Amniotic stem cell (primary cell): ENCODE measurements at places on chromosomes 12 and 14.

DNA sequence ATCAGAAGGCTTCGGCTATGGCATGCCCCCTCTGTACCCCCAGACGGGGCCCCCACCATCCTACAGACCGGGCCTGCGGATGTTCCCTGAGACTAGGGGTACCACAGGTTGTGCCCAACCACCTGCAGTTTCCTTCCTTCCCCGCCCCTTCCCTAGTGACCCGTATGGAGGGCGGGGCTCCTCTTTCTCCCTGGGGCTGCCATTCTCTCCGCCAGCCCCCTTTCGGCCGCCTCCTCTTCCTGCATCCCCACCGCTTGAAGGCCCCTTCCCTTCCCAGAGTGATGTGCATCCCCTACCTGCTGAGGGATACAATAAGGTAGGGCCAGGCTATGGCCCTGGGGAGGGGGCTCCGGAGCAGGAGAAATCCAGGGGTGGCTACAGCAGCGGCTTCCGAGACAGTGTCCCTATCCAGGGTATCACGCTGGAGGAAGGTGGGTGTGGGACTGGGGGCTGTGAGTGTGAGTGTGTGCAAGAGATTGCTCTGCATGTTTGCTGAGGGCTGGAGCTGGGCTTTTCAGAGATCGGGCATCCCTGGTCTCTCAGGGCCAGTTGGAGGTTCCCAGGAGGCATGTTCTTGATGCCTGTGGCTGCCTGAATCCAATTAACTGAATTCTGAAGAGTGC lies 8.6 kb downstream of the NFATC4 start:
- no peak for DNase-seq

GRCh38 chr14:79473651-79474050 lies 737.7 kb downstream of the DIO2 start:
- no peak for DNase-seq

- no peak for DNase-seq
Measured at GRCh38 chr12:9381619-9382018, 173.4 kb upstream of the PZP start.

- no peak for DNase-seq
Measured at GRCh38 chr14:34113991-34114390, 163.1 kb upstream of the EGLN3 start.

GRCh38 chr12:113400362-113400761 lies 3.3 kb downstream of the SDS start:
- DNase-seq: no peak

DNA sequence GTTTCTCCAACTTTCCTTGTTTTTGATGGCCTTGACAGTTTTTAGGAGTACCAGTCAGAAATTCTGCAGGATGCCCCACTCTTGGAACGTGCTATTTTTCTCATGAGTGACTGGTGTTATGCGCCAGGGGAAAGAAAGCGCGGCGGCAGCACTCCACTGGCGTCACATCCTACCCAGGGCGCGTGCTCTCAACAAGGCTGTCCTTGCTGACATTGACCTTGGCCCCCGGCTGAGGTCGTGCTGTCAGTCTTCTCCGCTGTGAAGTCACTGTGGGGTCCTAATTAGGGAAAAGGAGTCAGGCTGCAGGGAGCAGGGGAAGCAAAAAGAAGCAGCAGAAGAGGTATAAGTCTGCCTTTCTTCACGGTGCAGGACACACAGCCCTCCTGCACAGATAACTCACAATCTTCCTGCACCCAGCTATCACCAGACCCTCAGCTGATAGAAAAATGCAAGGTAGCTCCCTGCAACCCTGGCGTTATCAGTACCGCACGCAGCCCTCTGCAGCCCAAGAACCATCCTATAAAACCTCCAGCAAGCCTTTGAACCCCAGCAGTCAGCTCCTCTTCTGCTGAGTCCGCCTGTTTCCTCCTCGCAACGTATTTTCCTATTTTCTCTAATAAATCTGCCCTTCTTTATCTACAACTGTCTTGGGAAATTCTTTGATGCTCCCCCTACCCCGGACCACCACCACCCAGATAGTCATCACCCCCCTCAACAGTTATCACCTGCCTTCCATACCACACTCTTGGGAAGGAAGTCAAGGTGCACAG lies 48.0 kb upstream of the C14orf180 start:
- DNase-seq: no peak

GRCh38 chr14:102496331-102496691 lies 13.3 kb downstream of the ANKRD9 start:
- DNase-seq: no peak

GRCh38 chr14:57918791-57919190 lies 52.9 kb upstream of the SLC35F4 start:
- no peak for DNase-seq

DNA sequence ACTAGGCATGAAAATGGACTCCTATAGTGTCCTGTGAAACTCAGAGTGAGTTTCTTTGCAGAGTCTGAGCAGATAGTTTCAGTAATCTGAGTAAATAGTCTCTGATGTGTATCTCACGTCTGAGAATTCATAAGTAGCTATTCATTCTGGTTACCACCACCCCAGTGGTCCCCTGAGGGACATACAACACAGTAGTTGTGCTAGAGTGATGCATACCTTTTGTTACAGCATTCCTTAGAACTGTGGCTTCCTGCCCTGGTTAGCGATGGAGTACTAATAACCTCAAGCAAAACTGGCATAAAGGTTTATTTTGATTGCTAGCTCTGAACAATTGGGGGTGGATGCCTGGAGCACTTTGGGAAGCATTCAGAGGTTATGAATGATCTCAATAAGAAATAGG lies 114.7 kb downstream of the DAAM1 start:
- no peak for DNase-seq

- DNase-seq: no peak
Measured at GRCh38 chr14:99995700-99996356, 69.4 kb upstream of the EVL start.

DNA sequence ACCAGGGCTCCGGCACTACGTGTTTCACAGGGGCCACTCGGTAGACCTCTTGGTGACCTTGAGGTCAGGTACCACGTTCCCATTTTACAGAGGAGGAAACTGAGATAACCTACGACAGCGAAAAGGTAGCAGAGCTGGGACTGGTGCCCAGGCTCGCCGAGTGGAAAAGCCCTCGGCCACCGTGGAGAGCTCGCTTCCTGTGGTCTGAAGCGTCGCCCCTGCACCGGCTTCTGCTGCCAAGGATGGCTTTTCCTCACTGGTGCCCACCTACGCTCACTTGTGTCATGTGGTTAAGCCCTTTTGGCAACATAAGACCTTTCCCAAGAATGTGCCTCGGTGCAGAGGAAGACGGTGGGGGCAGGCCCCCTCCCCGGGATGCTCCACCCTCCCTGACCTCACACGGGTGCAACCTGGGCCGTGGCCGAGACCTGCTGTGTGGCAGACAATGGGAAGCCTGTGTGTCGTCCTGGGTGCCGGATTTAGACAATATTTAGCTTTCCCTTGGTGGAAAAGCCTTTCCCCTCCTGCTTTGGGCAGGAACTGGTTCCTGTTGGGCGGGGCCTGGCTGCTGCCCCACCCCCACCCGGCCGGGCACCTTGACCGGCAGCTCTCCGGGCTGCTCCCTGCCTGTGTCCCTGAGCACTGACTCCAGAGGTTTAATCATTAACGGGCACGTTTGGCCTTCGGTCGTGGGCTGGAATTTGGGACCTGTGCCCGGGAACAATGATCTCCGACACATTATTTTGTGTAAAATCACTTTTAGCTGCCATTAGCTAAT lies 32.4 kb upstream of the PPP1R13B start:
- DNase-seq: no peak

DNA sequence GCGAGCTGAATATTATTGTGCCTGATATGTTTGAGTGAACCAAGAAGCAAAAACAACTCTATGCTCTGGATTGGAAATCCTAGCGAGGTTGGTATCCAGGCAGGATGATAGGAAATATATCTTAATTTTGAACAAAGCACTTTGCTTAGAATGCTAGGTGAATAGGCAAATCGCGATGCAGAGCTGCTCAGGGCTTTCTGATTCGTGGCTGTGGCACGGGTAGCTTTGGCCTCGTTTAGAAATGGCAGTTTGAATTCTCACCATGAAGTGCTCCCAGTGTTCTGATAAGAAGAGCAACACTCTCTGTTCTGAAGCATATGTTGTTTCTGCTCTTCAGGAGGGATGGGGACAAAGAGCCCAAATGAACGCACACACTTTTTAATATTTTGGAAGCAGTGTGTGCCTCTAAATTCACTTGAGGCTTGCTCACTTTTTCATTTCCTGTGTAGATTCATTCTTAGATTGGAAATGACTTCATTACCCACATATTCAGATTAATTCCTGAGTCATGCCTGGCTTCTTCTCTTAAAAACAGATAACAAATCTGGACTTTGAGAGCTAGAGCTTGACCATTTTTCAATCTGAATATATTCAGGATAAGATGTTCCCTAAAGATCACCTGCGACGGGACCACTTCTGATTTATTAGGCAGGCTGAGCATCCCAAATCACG lies 200.9 kb downstream of the RPAP3 start:
- peak; percentile 43 for DNase-seq

- no peak for DNase-seq
Measured at GRCh38 chr12:45077251-45077650, 26.4 kb upstream of the DBX2 start.

DNA sequence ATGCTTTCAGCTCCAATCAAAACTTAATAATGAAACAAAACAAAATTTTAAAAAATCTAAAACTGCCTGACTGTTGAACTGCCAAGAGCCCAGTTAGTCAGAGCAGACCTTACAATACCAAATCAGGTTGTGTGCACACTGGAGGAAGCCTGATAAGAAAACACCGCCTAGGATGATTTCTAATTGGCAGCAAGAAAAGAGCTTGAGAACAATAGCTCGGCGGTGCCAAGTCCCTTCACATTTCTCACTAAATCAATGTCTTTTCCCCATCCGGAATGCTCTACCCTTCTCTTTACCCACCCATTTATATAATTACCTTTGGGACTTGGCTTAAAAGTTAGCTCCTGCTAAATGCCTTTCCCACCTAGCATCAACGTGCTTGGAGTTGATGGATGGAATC lies 256.7 kb downstream of the C12orf75 start:
- DNase-seq: no peak

GRCh38 chr12:108390495-108391203 lies 51.5 kb upstream of the CMKLR1 start:
- DNase-seq: no peak

DNA sequence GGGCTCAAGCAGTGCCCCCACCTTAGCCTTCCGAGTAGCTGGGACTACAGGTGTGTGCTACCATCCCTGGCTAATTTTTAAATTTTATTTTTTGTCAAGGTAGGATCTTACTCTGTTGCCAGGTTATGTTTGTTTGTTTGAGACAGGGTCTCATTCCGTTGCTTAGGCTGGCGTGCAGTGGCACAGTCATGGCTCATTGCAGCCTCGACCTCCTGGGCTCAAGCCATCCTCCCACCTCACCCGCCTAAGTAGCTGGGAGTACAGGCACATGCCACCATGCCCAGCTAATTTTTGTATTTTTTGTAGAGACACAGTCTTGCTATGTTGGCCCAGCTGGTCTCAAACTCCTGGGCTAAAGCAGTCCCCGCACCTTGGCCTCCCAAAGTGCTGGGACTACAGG lies 83.3 kb upstream of the KCNH3 start:
- DNase-seq: no peak

DNA sequence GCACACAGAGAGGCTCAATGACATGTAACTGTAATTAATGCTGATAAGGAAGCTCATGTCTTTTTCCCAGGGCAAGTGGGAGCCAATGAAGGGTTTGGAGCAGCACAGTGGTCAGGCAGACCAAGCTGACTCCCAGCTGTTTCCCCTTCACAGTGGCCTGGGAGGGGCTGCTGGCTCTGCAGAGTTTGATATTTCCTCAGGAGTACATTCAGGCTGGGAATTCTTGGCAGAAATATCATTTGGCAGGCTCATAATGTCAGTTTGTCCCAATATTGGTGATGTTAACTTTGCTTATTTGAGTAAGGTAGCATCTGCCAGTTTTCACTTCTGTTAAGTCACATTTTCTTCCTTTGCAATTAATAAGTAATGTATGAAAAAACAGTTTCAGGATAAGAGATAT lies 247.0 kb downstream of the EMP1 start:
- no peak for DNase-seq

- DNase-seq: no peak
Measured at GRCh38 chr14:68391311-68392014, 401.4 kb downstream of the ZFP36L1 start.

DNA sequence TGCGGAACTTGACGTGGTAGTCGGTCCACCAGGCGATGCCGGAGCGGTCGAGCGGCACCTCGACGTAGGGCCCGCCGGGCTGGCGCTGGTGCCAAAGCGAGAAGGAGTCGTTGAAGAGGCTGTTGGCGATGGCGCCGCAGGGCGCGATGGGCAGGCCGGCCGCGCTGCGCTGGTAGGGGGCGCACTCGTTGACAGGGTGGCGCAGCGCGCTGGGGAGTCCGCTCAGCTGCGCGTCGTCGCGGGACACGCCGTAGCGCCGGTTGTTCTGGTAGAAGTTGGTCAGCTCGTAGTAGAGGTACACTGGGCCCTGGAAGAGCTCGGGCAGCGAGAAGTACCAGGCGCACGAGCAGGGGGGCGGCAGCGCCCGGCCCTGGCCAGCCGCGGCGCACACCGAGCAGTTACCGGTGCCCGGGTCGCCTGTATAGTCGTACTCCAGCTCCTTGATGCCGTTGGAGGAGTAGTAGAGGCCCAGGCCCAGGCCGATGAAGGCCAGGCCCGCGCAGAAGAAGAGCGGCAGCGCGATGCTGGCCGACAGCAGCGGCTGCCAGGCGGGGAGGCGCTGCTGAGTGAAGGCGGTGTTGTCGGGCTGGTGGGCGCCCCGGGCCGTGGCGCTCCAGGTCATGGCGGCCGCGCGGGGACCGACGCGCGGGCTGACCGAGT lies 482 bp downstream of the TMEM30B start:
- peak; percentile 19 for DNase-seq

DNA sequence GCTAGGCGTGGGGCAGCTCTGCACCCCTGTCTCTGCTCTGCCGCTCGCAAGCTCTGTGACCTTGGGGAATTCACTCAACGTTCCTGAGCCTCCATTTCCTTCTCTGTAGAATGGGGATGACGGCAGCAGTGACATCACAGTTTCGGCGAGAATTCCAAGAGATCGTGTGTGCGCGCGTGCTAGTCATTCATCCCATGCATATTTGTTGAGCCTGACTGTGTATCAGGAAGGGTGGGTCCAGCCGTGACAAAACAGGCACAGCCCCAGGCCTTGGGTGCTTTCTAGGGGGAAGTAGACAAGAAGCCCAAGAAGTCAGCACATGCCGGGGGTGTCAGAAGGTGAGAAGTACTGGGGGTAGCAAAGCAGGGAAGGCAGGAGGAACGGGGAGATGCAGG lies 145.6 kb upstream of the NCOR2 start:
- no peak for DNase-seq

- no peak for DNase-seq
Measured at GRCh38 chr14:68153275-68153674, 333.7 kb downstream of the RAD51B start.

DNA sequence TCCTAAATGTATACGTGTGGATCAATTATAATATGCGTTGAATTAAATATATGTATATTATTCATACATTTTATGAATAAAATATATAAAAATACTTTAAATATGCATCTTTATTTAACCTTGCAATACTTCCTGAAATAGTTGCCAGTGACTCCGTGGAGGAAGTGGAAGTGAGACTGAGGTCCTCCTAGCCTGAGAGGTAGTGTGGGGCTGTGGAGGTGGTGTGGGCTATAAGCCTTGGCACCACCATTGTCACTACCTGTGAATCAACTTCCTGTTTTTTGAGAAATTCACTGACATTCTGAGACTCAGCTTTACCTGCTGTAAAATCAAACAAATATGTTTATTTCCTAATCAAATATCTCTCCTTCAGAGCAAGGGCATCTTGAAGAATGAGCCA lies 514.2 kb downstream of the VRK1 start:
- DNase-seq: no peak
